Left lobe of liver (tissue), 2 donors: ENCODE measurements at places on chromosomes 12 and 14.

DNA sequence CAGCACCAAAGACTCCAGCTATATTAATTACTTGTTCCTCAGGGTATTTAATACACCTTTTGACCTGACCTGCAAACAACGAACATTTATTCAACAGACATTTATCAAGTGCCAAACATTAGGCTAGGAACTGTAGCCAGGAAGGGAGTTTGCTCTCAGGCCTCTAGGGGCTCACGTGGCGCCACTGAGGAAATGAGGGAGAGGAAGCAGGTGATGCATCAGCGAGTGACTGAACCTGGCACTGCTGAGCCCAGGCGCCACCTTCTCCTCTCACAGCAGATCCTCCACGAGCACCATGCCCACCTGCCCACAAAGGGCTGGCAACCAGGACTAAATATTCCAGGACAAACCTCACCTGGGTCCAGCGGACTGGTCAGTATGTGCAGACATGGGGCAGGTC is 50.2 kb downstream of the SETD3 start:
- no peak for DNase-seq

- DNase-seq: no peak
Observed at GRCh38 chr12:21627924-21628323, 23.3 kb upstream of the GYS2 start.

GRCh38 chr14:87785897-87786296 is 207.1 kb downstream of the GALC start:
- DNase-seq: no peak

- no peak for DNase-seq
Observed at GRCh38 chr12:70966996-70967790, 46.7 kb upstream of the PTPRR start.

- no peak for DNase-seq
Observed at GRCh38 chr14:54671537-54671936, 104.6 kb downstream of the SAMD4A start.

DNA sequence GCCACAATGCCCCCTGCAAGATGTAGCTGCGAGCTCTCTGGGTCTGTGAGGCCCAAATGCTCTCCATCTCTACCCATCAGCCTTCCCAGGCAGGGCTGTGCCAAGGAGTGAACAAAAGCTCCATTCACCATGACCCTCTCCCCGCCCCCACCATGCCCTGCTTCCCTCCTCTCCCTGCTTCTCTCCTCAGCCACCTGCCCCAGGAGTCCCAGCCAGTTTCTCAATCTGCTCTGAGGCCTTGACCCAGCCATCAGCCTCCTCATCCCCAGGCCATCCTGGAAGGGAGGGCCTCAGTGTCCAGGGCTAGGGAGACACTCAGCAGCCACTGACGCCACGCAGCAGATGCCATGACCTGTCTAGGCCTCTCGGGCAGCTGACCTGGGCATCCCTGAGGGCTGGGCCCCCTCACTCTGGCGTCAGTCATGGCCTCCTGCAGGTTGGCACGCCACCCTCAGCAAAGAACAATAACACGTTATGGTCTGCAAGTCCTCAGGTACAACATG is 8.5 kb upstream of the KRT5 start:
- DNase-seq: no peak

DNA sequence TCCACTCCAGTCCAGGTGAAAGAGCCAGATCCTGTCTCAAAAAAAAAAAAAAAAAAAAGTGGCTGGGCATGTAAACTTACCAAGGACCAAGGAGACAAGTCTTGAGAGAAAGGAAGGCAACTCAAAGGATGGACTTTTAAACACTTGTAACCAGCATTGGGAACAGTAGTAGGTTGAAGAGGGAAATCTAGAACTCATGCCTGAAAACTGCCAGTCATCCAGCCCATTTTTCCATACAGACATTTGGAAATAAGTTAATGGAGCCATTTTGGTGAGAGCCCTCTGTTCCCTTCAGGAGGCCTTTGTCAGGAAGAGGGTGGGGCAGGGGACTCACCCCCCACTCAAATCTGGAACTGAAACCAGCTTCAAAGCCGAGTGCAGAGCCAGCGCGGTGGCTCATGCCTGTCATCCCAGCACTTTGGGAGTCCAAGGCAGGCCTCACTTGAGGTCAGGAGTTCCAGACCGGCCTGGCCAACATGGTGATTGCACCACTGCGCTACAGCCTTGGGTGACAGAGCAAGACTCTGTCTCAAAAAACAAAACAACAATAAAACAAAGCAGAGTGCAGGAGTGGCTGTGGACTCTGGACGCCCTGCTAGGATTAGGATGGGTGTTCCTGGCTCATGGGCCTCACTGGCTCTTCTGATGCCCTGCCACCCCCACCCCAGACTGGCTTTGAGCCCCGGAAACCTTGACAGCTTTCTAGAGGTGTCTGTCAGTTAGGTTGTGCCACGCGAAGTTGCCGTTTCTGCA is 1.6 kb upstream of the MLXIP start:
- no peak for DNase-seq

- DNase-seq: no peak
Observed at GRCh38 chr14:61923348-61923747, 161.1 kb downstream of the SNAPC1 start.

DNA sequence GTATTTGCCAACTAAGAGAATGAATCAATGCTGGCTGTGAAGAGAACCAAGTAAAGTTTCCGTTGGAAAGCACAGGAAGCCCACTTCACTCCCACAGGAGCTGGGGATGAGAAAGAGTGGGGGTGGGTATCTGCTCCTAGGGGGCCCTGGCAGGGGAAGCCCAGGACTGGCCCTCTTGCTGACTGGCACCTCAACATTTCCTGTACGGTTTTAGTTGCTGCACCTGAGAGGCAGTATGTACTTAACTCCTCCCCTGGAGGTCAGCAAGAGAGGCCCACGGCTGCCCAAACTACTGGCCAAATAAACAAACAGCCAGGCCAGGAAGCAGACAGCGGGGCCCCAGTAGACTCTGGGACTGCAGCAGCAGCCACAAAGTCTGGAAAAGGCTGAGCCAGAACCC is 33.8 kb upstream of the VWF start:
- no peak for DNase-seq

DNA sequence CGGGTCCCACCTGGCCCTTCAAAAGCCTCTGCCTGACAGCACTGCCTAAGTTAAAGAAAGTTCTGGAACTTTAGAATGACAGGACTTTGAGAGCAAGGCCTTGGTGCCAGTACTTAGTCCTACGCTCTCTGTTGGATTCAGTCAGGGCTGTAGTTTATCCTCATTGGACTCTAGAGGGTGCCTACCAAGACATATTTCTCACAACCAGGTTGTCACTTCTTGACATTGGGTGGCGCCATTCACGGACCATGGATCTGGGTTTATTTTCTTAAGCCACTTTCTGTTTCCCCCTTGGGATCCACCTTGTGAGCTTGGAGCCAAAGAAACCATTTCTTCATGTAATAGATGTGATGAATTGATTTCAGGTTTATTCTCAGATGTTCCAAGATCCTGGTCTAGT is 787.0 kb upstream of the TBX3 start:
- DNase-seq: no peak
